ENCODE measurements at places on chromosomes 7 and 10.

DNA sequence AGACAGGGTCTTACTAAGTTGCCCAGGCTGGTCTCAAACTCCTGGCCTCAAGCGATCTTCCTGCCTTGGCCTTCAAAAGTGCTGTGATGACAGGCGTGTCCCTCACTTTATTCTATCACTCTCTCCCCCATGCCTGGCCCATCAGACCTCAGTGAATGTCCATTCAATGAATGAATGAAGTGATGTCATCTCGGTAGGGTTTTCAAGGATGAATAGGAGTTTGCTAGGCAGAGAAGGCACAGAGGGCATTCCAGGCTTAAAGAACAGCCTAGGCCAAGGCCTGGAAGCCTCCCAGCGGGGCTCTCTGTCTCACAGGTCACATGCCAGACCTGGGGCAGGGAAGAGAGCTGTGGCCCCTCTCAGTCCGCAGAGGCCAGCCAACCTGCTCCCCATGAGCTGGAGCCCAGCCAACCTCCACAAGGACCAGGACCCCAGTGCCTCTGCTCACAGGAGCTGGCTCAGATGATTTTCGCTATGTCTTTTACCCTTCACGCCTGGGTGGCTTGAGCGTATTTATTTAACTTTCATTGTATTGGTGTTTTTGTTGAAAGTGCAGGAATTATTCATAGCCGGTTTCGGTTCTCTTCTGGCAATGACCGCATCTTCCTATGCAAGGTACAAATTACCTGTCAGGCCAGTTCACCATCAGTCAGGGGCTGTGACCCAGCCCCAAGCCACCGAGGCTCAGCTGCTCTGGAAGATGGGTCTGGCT, 11.8 kb upstream of the TNRC18 start:
- DNase-seq, result no peak

DNA sequence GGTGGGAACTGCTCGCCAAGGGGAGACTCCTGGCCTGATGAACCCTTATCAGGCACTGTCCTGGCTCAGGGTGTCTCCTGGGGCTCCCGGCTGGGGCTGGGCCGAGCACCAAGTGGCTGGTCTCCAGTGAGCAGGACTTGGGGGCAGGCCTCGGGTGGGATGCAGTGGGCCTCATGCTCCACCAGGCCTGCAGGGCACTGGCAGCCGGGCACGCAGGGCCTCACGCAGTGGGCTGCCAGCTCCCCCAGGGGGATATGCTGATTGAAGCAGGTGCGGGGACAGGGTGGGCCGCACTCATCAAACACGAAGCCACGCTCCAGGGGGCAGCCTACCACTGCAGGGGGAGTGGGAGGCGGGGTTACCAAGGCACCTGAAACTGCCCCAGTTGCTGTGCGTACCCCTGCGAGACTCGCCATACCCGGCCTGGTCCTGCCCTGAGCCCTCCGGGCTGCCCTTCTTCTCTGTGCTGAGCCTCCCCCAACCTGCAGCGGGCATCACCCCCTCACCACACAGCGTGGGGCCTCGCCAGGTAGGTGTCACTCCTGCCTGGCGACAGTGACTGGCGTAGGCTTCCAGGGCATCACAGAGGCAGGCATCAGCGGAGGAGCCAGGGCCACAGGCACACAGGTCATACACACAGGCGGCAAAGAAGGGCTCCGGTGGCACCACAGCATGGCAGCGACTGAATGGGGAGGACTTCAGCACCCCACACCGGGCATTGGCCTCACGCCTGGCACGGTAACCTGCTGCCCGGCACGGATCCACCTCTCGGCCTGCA, 14.5 kb downstream of the ATP6V1F start:
- DNase-seq, result no peak

DNA sequence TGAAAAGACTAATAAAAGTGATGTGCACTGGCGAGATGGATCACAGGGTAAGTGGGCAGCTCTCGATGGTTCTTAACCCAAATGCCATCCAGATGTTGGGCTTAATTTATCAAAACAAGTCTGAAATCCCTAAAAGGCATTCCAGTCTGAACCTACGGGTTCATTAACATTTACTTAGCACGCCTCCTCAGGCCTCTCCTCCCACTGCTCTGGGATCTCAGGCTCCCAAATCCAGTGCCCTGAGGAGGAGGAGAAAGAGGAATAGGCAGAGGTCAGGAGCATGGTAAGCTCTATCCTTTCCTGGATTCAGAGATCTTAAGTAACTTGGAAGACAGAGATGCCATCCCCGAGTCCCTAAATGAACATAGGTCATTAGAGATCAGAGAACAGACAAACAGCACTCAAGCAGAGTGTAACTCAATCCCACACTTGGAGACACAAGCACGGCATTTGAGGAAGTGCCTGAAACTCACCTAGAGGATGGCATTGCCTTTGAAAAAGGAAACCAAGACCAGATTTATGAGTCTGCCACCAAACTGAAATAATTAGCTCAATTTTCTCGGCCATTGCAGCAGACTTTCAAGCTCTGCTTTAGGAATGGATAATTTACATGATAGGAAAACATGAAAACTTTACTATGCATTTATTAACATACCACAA, 140.9 kb downstream of the CXCL12 start:
- DNase-seq, result no peak

GRCh38 chr7:40643664-40644063, 508.9 kb downstream of the SUGCT start:
- no peak for DNase-seq

DNA sequence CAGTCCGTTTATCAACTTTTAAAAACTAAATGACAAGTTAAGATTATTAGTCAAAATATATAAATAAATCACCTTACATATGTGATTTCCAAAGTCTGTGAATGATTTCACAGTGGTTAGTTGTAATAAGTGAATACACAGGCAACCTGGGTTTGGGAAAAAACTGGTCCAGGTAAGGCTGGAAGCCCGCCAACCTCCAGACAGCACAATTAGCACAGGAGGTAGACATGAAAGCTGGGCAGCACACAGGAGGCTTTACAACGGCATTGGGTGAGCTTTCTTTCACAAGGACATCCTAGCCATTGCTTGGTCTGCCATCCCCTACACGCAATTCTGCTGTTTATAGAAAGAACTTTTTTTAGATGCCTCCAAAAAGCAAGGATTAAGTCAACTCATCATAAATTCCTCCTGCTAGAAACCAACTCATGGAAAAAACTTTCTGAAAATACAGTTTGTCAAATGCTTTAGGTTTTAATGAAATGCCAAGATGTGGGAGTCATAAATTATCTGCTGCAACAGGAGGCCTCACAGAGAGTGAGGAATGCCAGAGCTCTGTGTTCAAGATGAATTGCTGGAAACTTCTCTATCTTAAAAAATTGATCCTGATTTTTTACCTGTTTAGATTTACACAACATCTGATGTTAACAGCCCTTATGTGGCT, 346.8 kb upstream of the NFE2L3 start:
- DNase-seq, result no peak

DNA sequence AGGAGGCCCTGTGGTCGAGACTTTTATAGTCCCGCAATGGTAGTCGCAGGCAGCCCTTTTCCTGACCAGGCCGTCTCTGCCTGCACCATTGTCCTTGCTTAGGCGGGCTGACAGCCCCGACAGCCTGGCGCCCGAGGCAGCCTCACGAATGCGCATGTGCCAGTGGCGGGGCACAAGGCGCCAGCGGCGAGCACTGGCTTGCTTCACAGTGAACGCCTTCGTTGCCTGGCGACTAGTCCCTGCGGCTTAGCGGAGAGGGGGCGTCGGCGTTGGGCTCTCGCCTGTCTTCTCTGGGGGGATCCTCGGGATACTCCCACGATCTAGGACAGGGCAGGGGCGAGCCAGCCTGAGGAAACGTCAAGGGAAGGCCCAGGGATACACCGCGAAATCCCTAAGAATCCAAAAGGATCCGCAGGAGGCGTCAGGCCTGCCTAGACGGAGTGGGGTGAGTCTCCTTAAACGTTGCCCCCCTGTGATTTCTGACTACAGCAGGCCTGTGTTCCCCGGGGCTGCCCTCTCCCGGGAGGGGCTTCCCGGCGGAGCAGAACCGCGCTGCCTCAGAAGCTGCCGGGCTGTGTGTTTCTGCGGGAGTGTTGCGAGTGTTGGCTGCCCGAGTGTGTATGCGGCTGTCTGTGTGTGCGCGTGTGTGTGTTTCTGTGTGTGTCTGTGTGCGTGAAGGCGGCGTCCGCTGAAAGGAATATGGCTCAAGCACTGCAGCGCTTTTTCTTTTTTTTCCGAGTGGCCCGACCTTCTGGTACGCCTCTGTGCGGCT, 20.5 kb upstream of the ZNF273 start:
- DNase-seq, result no peak

Data from SHP77 (cell line).